Thyroid gland (tissue), 4 donors: ENCODE measurements at places on chromosomes 16 and 17.
A peak's percentile ranks its signal among the peaks of the same experiment; 100 is the strongest.

GRCh38 chr16:79970551-79971236 lies 370.2 kb upstream of the MAF start:
- no peaks in the 10 kb centered on the region for H3K4me1 ChIP-seq
- H3K27me3 ChIP-seq = no peaks in the 10 kb centered on the region
- no peak overlapping the region for H3K4me3 ChIP-seq
- no peak overlapping the region for H3K27ac ChIP-seq
- DNase-seq = peak; percentile 9
- no peaks in the 10 kb centered on the region for H3K36me3 ChIP-seq

- H3K36me3 ChIP-seq = no peaks in the 10 kb centered on the region
- H3K4me1 ChIP-seq = no peaks in the 10 kb centered on the region
- H3K27me3 ChIP-seq = no peaks in the 10 kb centered on the region
These were observed 10.1 kb downstream of the GFOD2 start for GRCh38 chr16:67709050-67709449.

DNA sequence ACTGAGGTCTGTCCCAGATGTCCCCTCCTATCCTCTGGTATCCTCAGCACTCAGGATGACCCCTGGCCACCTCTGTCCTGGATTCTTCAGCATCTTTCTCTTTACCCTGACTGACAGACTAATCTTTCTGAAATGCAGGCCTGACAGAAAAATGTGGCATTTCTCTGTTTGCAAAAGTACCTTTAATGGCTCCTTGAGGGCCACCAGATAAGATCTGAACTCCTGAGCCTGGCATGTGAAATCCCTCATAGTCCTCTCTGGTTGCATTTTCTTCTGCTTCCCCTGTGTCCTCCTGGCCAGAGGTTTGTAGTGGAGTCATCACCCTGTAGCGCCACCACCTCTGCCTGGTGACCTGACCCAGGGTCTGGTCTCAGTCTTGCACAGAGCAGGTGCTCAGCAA lies 2.0 kb upstream of the ELMO3 start:
- DNase-seq = no peak
- H3K27me3 ChIP-seq = no peaks in the 10 kb centered on the region
- peaks cover 32% of the 10 kb centered on the region for H3K4me1 ChIP-seq
- no peak overlapping the region for H3K4me3 ChIP-seq
- H3K36me3 ChIP-seq = peaks cover 44% of the 10 kb centered on the region

GRCh38 chr17:27157297-27157696 lies 136.6 kb upstream of the WSB1 start:
- no peak overlapping the region for H3K27ac ChIP-seq
- no peaks in the 10 kb centered on the region for H3K36me3 ChIP-seq
- no peaks in the 10 kb centered on the region for H3K4me1 ChIP-seq
- no peak for DNase-seq
- H3K27me3 ChIP-seq = no peaks in the 10 kb centered on the region
- no peak overlapping the region for H3K4me3 ChIP-seq

DNA sequence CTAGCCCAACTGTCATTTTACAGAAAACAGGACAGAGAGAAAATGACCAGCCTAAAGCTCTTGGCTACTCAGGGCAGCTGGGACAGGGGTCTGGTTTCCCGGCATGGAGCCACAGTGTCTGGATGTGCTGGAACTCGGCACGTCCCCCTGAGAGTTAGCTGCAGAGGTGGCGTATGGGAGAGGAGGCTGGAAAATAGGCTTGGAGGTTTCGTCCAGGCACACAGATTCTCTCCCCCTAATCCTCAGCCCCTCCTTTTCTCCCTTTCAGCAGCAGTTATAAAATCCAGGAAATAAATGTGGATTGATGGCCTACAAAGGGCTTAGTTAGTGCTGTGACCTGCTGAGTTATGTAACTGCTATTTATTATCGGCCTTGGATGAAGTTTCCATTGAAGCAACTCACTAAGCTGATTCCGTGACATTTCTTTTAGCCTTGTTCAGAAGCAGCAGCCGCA lies 89.5 kb upstream of the TOB1 start:
- H3K4me3 ChIP-seq = no peak overlapping the region
- H3K27ac ChIP-seq = no peak overlapping the region
- DNase-seq = no peak
- no peaks in the 10 kb centered on the region for H3K27me3 ChIP-seq

GRCh38 chr17:13426991-13427390 lies 174.7 kb downstream of the HS3ST3A1 start:
- no peaks in the 10 kb centered on the region for H3K4me1 ChIP-seq
- no peaks in the 10 kb centered on the region for H3K27me3 ChIP-seq
- no peaks in the 10 kb centered on the region for H3K36me3 ChIP-seq
- H3K27ac ChIP-seq = no peak overlapping the region
- DNase-seq = no peak

- H3K27ac ChIP-seq = no peak overlapping the region
- no peak for DNase-seq
- H3K27me3 ChIP-seq = no peaks in the 10 kb centered on the region
- H3K4me3 ChIP-seq = no peak overlapping the region
- peaks cover 19% of the 10 kb centered on the region for H3K36me3 ChIP-seq
These were observed 37.2 kb downstream of the SIAH1 start for GRCh38 chr16:48347980-48348379.

GRCh38 chr16:65833171-65833871 lies 533.2 kb upstream of the CDH5 start:
- H3K4me3 ChIP-seq = no peak overlapping the region
- H3K36me3 ChIP-seq = no peaks in the 10 kb centered on the region
- DNase-seq = no peak
- H3K4me1 ChIP-seq = no peaks in the 10 kb centered on the region
- no peak overlapping the region for H3K27ac ChIP-seq

DNA sequence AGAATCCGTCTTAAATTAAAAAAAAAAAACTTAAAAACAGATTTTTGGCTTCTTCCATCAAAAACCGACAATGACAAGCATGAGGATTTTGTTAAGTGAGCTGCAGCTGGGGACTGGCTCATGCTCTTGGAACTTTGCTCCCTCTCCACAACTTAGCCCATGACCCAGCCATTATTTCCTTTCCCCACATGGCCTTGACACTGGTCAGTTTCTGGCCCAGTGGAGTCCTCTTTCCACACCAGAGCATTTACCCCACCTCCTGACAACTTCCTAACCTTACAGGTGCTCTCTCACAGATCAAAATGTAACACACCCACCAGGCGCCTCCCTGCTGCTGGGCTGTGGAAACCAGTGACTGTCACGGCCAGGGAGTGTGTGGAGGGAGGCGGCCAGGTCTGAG lies 62.7 kb upstream of the ZNF267 start:
- DNase-seq = no peak
- H3K36me3 ChIP-seq = no peaks in the 10 kb centered on the region
- H3K27me3 ChIP-seq = no peaks in the 10 kb centered on the region
- H3K4me3 ChIP-seq = no peak overlapping the region
- H3K4me1 ChIP-seq = no peaks in the 10 kb centered on the region

GRCh38 chr17:647324-648197 lies 67.1 kb downstream of the VPS53 start:
- H3K36me3 ChIP-seq = peaks cover 7% of the 10 kb centered on the region
- H3K4me3 ChIP-seq = no peak overlapping the region

DNA sequence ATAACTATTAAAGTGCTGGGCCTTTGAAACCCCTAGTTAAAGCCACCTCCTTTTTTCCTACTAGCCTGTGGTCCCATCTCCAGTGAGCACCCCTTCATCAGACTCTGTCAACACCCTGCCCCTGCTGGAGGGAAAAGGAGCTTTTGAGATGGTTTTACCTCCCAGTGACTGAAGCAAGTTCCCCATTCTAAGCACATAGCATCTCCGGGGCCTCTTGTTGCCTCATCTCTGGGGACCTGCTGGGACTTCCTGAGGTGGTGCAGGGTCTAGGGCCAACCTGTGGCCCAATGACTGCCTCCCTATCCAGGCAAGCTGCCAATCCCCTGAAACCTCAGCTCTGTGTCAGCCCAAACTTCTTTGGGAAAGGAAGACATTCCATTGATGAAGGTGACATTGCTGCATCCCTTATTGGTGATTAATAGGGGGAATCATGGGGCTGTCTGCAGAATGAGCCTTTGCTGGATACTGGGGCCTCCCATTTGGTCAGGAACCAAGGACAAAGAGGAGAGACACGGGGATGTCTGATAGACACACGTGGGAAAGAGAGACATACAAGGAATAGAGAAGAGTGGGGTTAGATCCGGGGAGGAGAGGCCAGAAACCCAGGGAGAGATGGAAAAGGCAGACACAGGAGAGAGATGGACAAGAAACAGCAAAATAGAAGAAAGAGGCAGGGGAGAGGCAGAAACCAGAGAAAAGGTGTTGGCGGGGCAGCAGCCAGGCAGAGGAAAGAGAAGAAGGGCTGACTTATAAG lies 2.4 kb downstream of the C1QL1 start:
- no peak overlapping the region for H3K27ac ChIP-seq
- no peak for DNase-seq
- H3K36me3 ChIP-seq = no peaks in the 10 kb centered on the region
- H3K4me1 ChIP-seq = peaks cover 40% of the 10 kb centered on the region
- H3K27me3 ChIP-seq = peaks cover 10% of the 10 kb centered on the region

DNA sequence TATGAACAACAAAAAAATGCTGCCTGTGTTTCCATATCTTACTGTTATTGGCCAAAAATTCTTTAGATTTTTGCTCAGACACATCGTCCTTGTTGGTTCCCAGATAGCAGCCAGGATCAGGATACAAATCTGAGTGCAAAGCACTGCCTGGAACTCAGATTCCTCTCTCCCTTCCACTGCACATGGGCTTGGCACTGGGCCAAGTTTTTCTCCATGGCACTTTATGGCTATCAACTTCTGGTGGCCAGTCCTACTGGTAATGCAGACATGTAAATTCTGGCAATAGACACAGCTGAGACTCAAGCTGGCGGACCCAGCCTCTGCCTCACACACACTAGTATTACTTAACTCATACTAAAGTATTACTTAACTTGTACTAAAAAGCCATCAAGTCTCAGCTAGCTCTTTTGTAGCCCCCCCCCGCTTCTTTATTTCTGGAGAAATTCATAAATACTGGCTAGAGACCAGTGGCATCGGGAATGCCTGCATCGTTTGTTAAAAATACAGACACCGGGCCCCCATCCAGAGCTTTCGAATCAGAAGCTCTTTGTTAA lies 181.2 kb upstream of the COX10 start:
- H3K27me3 ChIP-seq = no peaks in the 10 kb centered on the region
- peak; percentile 34 for DNase-seq
- H3K27ac ChIP-seq = no peak overlapping the region
- H3K36me3 ChIP-seq = no peaks in the 10 kb centered on the region
- no peaks in the 10 kb centered on the region for H3K4me1 ChIP-seq
- no peak overlapping the region for H3K4me3 ChIP-seq

GRCh38 chr17:8275421-8276290 lies 12.8 kb upstream of the RANGRF start:
- H3K36me3 ChIP-seq = no peaks in the 10 kb centered on the region
- H3K27me3 ChIP-seq = no peaks in the 10 kb centered on the region
- peaks cover under 1% of the 10 kb centered on the region for H3K4me1 ChIP-seq
- H3K27ac ChIP-seq = no peak overlapping the region
- H3K4me3 ChIP-seq = no peak overlapping the region
